ENCODE measurements at places on chromosomes 6 and 20. TPM values are rescaled to one million over a fixed set of nuclear protein-coding genes. Genes with fewer than 3 reads are reported as not detected.

The LIME1 gene
- 0.86 TPM for total RNA-seq

The PRL gene
- total RNA-seq = not detected

The ABHD16B gene
- total RNA-seq = not detected

The BEND6 gene
- total RNA-seq = under 0.01 TPM

The DEFB115 gene
- not detected for total RNA-seq

The HUS1B gene
- 0.69 TPM for total RNA-seq

The EBF4 gene
- total RNA-seq = 1.2 TPM

The FAM83D gene
- 10.1 TPM for total RNA-seq

The ADTRP gene
- total RNA-seq = 0.11 TPM

The HDGFL1 gene
- total RNA-seq = not detected

The KCNK16 gene
- total RNA-seq = not detected

The TBC1D20 gene
- total RNA-seq = 20.3 TPM

The KIF25 gene
- total RNA-seq = not detected

The BPIFB4 gene
- total RNA-seq = not detected

The TNFAIP3 gene
- 3.4 TPM for total RNA-seq

The GNL1 gene
- 54.1 TPM for total RNA-seq

The PKIB gene
- 0.17 TPM for total RNA-seq

The ZNF311 gene
- total RNA-seq = 0.17 TPM

The CRIP3 gene
- not detected for total RNA-seq
